Body of pancreas (tissue), 4 donors: ENCODE measurements at places on chromosomes 12 and 14.

DNA sequence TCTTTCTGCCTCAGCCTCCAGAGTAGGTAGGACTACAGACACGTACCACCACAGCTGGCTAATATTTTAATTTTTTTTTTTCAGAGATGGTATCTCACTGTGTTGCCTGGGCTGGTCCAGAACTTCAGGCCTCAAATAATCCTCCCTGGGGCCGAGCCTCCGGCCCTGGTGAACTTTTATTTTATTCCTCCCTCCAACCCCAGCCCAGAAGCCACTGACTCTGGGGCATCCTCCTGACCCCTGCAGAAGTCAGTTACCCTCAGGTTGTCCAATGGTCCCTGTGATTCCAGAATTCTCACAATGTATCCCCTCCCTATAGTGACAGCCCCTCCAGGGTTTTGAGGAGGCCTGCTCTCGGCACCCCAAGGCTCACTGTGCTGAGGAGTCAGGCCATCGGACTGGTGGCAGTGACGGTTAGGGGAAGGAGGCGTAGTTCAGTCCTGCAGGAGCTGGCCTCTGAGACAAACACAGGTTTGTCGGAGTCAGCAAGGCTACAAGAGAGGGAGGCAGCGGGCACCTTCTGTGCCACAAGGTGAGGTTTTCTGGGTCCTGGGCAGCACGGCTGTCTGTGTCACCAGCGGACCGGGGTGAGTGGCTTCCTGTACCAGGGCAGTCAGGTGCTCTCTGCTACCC, 19.4 kb upstream of the FIGNL2 start:
- H3K27me3 ChIP-seq, result no peaks in the 10 kb centered on the region
- peaks cover 20% of the 10 kb centered on the region for H3K4me1 ChIP-seq
- no peak overlapping the region for H3K4me3 ChIP-seq
- H3K36me3 ChIP-seq, result no peaks in the 10 kb centered on the region

- no peak for DNase-seq
- H3K36me3 ChIP-seq, result no peaks in the 10 kb centered on the region
- no peaks in the 10 kb centered on the region for H3K27me3 ChIP-seq
- no peak overlapping the region for H3K4me3 ChIP-seq
- no peaks in the 10 kb centered on the region for H3K4me1 ChIP-seq
- H3K27ac ChIP-seq, result no peak overlapping the region
These were observed 6.4 kb upstream of the CCDC175 start for GRCh38 chr14:59582845-59583509.

DNA sequence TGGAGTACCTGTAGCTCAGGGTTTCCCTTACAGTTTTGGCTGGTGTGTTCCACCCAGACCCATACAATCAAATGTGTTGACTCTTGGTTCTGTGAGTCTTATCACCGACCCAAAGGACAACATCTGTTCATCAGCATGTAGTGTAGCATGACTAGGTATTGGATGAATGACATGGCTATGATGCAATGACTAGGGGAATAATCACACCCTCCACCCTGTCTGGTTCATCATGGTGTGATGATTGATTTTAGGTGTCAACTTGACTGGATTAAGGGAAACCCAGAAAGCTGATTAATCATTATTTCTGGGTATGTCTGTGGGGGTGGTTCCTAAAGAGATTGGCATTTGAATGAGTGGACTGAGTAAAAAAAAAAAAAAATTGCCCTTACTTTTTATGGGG, 311.3 kb downstream of the DPF3 start:
- no peak overlapping the region for H3K27ac ChIP-seq
- peaks cover 32% of the 10 kb centered on the region for H3K4me1 ChIP-seq
- no peak overlapping the region for H3K4me3 ChIP-seq
- no peaks in the 10 kb centered on the region for H3K36me3 ChIP-seq
- DNase-seq, result no peak

GRCh38 chr14:77110286-77110685, 12.2 kb downstream of the CIPC start:
- peaks cover 12% of the 10 kb centered on the region for H3K36me3 ChIP-seq
- H3K27me3 ChIP-seq, result no peaks in the 10 kb centered on the region
- no peak for DNase-seq
- no peak overlapping the region for H3K27ac ChIP-seq
- H3K4me1 ChIP-seq, result no peaks in the 10 kb centered on the region

DNA sequence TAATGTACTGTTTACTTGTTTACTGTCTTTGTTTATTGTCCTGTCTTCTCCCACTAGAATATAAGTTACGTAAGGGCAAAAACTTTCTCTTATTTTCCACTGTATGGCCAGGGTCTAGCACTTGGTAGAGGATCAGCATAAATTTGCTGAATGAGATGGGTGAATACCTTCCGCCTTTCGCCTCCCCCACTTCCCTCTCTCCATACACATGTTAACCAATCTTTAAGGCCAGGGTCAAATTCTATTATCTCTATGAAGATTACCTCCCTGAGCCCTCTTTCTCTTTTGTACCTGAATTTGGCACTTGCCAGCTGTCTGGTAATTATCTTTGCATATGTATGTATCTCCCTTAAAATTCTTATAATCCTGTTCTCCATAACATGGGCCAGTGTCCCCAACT, 4.9 kb downstream of the DUSP16 start:
- H3K27ac ChIP-seq, result no peak overlapping the region
- H3K36me3 ChIP-seq, result peaks cover 2% of the 10 kb centered on the region
- no peaks in the 10 kb centered on the region for H3K27me3 ChIP-seq
- DNase-seq, result no peak

DNA sequence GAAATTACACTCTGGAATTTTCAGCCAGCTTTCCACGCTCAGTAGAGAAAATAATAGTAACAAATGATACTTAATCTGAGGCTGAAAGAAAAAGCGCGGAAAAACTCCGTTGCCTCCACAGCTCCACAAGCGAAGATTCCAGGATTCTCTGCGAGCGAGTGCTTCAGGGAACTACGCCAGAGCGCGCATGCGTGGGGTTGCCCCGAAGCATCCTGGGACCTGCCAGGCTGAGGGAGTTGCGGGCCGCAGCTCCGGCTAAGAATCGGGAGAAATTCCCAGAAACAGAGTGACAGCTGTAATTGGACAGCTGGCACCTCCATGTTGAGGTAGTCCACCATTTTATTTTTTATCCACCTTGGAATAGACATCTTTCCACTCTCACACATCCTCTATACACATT, 12.0 kb upstream of the TTC5 start:
- H3K27ac ChIP-seq, result no peak overlapping the region
- H3K4me1 ChIP-seq, result no peaks in the 10 kb centered on the region
- peaks cover 27% of the 10 kb centered on the region for H3K36me3 ChIP-seq
- H3K27me3 ChIP-seq, result no peaks in the 10 kb centered on the region
- DNase-seq, result no peak

- no peak overlapping the region for H3K27ac ChIP-seq
- no peak overlapping the region for H3K4me3 ChIP-seq
- no peaks in the 10 kb centered on the region for H3K27me3 ChIP-seq
- peak; percentile 11 for DNase-seq
These were observed 43.2 kb upstream of the MEG3 start for GRCh38 chr14:100782516-100783320.

GRCh38 chr14:21669284-21669683, 4.3 kb downstream of the OR4E1 start:
- H3K36me3 ChIP-seq, result no peaks in the 10 kb centered on the region
- no peak overlapping the region for H3K27ac ChIP-seq
- no peaks in the 10 kb centered on the region for H3K27me3 ChIP-seq
- no peak for DNase-seq
- no peaks in the 10 kb centered on the region for H3K4me1 ChIP-seq
- no peak overlapping the region for H3K4me3 ChIP-seq

- no peaks in the 10 kb centered on the region for H3K4me1 ChIP-seq
- no peak overlapping the region for H3K27ac ChIP-seq
- H3K36me3 ChIP-seq, result no peaks in the 10 kb centered on the region
These were observed 50.5 kb upstream of the KRR1 start for GRCh38 chr12:75561921-75562320.

DNA sequence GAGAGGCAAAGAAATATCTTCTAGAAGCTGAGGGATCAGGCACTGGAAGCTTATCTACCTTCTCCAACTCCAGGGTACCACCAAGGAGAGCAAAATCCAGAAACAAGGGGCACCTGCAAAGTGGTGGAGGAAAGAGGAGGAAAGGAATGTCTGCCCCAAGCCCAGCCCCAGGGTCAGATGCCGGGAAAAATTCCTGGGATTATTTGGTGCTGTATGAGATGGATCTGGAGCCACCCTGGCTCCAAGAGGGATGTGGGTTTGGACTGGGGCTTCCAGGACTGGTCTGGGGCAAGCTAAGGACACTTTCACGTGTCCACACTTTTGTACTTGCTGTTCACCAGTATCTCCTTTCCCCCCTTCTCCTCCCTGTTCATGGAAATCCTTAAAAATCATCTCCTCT, 69.8 kb downstream of the DPF3 start:
- no peak for DNase-seq
- no peak overlapping the region for H3K27ac ChIP-seq
- no peaks in the 10 kb centered on the region for H3K27me3 ChIP-seq
- H3K4me3 ChIP-seq, result no peak overlapping the region
- H3K4me1 ChIP-seq, result no peaks in the 10 kb centered on the region

DNA sequence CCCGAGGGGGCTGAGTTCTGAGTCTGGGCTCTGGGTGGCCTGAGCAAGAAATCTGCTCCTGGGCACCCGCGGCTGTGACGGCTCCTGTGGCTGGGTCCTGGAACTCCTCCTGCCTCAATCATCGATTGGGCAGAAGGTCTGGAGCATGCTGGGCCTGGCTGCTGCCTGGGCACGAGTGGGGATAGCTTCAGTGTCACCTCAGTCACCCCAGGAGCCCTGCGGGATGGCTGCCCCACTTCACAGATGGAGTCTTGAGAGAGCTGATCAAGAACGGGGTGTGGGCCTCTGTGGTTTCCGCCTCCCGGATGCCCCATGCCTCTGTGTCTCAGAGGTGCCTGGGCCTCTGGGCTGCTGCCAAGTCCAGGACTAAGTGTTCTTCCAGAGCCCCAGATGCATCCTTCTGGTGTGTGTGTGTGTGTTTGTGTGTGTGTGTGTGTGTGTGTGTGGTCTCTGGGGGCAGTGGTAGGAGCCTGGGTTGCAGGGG, 185.6 kb upstream of the C14orf180 start:
- no peaks in the 10 kb centered on the region for H3K4me1 ChIP-seq
- peak; percentile 40 for DNase-seq
- H3K36me3 ChIP-seq, result no peaks in the 10 kb centered on the region
- no peak overlapping the region for H3K4me3 ChIP-seq
- no peaks in the 10 kb centered on the region for H3K27me3 ChIP-seq

DNA sequence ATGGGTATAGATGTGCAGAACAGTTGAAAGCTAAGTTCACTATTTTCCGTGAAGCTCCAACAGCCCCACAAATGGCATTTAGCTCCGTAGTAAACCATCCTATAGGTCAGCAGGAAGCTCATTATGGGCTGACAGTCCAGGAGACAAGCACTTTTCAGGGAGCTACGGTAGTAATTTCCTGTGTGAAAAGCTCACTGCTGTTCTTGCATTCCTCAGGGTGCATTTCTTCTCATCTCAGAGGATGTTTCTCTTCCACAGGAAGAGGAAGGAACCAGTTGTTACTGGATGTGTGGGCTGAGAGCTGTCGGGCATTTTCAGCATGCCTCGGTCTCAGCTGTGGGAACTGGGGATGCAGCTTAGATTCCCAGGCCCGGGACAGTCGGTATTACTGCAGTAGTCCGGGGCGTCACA, 72.8 kb downstream of the GALNT4 start:
- no peak for DNase-seq
- no peaks in the 10 kb centered on the region for H3K36me3 ChIP-seq
- H3K27ac ChIP-seq, result peak overlapping the region; percentile 7
- H3K4me3 ChIP-seq, result no peak overlapping the region

- no peak for DNase-seq
- no peaks in the 10 kb centered on the region for H3K4me1 ChIP-seq
- no peaks in the 10 kb centered on the region for H3K36me3 ChIP-seq
- no peaks in the 10 kb centered on the region for H3K27me3 ChIP-seq
- no peak overlapping the region for H3K4me3 ChIP-seq
- H3K27ac ChIP-seq, result no peak overlapping the region
These were observed 263.1 kb downstream of the LRIG3 start for GRCh38 chr12:58657190-58657589.

DNA sequence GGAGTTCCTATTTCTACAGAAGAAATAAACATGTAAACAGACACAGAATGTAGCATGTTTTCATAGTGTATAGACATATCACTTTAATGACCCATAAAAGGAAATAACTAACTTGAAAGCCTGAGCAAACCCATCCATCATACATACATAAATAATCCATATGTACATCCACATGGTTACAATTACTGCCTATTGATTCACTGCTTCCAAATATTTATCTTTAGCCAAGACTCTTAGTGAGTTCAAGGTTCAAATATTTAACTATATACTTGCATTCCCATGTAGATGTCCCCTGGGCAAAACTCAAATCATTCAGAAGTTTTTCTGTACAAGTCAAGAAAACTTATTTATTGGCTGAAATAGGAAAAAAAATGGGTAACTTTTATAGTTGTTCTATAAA, 95.4 kb downstream of the CCER1 start:
- H3K4me3 ChIP-seq, result no peak overlapping the region
- no peak overlapping the region for H3K27ac ChIP-seq
- no peak for DNase-seq
- no peaks in the 10 kb centered on the region for H3K27me3 ChIP-seq
- H3K36me3 ChIP-seq, result no peaks in the 10 kb centered on the region

GRCh38 chr14:105503935-105504692, 13.1 kb downstream of the TEDC1 start:
- H3K27ac ChIP-seq, result no peak overlapping the region
- no peak for DNase-seq
- no peaks in the 10 kb centered on the region for H3K36me3 ChIP-seq
- H3K4me3 ChIP-seq, result no peak overlapping the region
- H3K27me3 ChIP-seq, result no peaks in the 10 kb centered on the region

GRCh38 chr14:61493239-61493638, 171.9 kb downstream of the PRKCH start:
- no peaks in the 10 kb centered on the region for H3K36me3 ChIP-seq
- H3K27me3 ChIP-seq, result no peaks in the 10 kb centered on the region
- no peak overlapping the region for H3K4me3 ChIP-seq
- H3K27ac ChIP-seq, result no peak overlapping the region
- H3K4me1 ChIP-seq, result peaks cover 38% of the 10 kb centered on the region

DNA sequence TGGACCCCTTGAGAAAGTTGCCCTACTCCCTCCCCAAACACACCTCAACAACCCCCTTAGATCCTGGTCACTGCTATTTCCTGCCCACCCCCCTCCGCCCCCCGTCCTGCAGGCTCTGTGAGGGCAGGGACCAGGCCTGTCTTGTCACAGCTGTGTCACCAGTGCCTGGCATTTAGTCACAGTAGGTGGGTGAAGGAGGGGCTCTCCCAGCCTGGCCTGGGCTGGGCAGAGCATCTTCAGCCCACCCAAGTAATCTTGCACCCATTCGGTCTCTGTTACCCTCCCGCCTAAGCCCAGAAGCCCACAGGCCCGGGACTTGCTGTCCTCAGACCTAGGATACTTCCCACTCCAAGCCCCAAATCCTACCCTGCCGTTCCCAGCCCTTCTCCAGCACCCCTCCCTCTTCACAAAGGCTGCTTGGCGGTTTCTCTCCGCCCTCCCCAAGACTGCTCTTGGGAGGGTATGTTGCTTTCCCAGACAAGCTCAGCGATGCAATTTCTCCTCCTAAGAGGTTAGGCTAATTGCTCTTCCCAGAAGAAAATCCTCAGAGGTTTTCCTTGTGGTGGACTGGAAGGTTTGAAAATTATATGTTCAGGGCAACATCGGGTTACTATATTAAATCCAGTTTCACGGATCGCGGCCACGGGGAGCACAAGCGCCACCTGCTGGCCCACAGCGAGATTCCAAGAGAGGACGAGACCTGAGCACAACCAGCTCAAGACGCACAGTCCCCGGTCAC, 50.8 kb upstream of the ZFP36L1 start:
- H3K27me3 ChIP-seq, result no peaks in the 10 kb centered on the region
- no peak overlapping the region for H3K4me3 ChIP-seq

GRCh38 chr14:49463146-49463545, 123.0 kb downstream of the RPS29 start:
- no peak overlapping the region for H3K4me3 ChIP-seq
- H3K27ac ChIP-seq, result no peak overlapping the region
- H3K27me3 ChIP-seq, result no peaks in the 10 kb centered on the region
- no peaks in the 10 kb centered on the region for H3K36me3 ChIP-seq
